ENCODE measurements at places on chromosomes 13 and 19. TPM values are rescaled to one million over a fixed set of nuclear protein-coding genes. Genes with fewer than 3 reads are reported as not detected.

DNA sequence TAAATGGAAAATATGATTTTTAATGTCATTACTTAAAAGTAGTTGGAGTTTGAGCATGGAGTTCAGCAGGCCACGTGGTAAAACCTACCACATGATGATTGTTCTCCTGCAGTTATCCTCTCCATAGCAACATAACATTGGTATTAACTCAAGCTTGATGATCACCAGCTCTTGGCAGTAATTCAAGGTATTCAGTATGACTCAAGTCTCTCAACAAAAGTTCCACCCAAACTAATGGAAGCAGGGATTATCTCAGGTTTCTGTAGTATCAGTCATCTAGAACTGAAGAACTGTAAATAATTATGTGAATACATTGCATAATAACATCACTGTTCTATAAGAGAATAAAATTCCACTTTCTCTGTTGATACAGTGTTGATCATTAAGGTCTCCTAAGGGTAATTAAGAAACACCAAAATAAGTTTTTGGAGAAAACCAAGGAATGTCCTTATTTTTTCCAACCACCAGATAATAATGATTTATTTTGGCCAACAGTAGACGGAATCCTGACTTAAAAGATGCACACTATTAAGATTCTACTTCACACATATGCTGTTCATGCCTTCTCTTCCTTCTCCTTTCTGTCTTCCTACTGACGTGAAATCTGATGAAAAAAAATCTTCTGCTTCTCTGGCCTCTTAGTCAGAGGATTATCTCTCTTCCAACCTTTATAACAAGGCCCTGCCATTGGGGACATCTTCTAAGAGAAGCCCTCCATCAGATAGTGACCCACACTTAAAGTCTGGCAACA is 1092.3 kb downstream of the EFNB2 start:
- no peak overlapping the region for H3K4me3 ChIP-seq
- no peak for DNase-seq
- no peaks in the 10 kb centered on the region for H3K36me3 ChIP-seq
- H3K27ac ChIP-seq, result no peak overlapping the region
- H3K4me1 ChIP-seq, result no peaks in the 10 kb centered on the region

GRCh38 chr19:2462635-2463421 is 6.1 kb upstream of the LMNB2 start:
- peak overlapping the region; percentile 9 for H3K4me3 ChIP-seq
- no peak overlapping the region for H3K27ac ChIP-seq
- no peaks in the 10 kb centered on the region for H3K27me3 ChIP-seq
- H3K36me3 ChIP-seq, result no peaks in the 10 kb centered on the region

DNA sequence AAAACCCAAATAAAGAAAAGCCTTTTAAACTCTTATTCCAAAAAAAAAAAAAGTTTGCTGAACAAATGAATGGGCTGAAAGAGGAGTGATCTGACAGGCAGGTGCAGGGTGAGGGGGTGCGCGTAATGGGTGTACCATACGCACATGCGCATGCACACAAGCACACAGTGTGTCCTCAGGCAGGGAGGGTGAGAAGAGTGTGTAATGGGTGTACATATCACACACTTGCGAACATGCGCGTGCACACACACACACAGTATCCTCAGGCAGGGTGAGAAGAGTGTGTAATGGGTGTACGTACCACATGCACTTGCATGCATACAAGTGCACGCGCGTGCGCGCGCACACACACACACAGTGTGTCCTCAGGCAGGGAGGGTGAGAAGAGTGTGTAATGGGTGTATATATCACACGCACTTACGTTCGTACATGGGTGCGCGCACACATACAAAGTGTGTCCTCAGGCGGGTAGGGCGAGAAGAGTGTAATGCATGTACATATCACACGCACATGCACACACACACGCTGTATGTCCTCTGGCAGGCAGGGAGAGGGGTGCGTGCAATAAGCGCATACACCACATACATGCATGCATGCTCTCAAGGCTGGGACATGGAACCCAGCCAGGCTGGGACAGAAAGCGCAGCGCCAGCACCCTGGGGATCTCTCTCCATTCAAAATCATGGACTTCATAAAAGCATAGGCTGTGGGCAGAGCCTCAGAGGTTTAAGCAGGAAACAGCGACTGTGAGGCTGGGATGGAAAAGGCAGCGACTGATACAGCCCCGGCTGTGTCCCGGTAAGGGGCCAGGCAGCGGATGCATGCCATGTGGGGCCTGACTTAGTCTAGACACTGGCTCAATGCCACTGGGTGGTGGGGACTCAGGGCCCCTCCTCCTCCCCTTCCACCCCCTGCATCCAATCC is 70.4 kb downstream of the CEBPG start:
- H3K36me3 ChIP-seq, result peaks cover 8% of the 10 kb centered on the region
- H3K27me3 ChIP-seq, result no peaks in the 10 kb centered on the region
- no peak for DNase-seq
- no peak overlapping the region for H3K27ac ChIP-seq
- no peaks in the 10 kb centered on the region for H3K4me1 ChIP-seq

DNA sequence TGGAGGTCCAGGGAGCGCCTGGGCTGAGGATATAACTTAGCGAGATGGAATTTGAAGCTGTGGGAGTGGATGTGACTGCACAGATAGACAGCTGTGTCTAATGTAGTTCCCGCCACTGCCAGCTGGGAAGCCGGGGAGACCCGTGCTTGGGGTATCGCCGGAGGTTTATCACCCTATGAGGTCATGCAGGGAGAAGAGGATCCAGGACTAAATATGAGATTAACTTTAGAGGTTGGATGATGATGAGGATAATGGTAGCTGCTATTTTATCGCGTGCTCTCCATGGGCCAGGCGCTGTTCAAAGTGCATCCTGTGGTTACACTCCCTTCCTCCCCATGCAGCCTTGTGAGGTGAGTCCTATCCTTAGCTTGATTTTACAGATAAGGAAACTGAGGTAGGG is 19.9 kb downstream of the SSC5D start:
- no peak overlapping the region for H3K4me3 ChIP-seq
- H3K27me3 ChIP-seq, result peaks cover 21% of the 10 kb centered on the region
- H3K27ac ChIP-seq, result no peak overlapping the region
- H3K4me1 ChIP-seq, result peaks cover 12% of the 10 kb centered on the region

DNA sequence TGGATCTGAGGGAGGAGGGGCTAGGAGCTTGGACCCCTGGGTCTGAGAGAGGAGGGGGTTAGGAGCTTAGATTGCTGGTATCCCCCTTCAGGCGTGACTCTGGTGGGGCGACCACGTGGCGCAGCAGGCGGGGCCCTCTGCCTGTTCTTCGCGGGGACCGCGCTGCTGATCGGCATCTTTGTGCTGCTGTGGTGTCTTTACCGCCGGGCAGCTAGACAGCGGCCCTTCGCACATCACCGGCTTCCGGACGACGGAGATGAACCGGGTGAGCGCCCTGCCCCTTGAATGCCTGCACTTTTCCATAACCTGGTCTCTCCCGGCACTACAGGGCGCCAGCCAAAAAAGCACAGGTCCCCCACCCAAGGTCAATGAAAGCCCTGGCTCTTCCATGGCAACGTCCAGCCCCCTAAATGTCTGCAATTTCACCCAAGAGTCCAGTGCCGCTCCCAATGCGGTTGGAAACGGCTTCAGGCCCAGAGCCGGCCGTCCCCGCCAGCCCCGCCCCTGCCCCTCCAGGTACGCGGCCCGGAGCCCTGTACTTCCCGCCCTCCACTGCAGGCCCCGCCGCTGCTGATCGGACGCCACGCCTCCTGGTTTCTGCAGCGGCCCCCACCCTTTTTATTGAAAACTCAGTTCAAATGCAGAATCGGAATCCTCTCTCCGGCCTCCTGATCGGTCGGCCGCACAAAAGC is 2.8 kb downstream of the GFY start:
- H3K36me3 ChIP-seq, result no peaks in the 10 kb centered on the region
- DNase-seq, result no peak
- H3K27ac ChIP-seq, result no peak overlapping the region

- no peak overlapping the region for H3K27ac ChIP-seq
- H3K4me3 ChIP-seq, result no peak overlapping the region
- DNase-seq, result no peak
- H3K36me3 ChIP-seq, result no peaks in the 10 kb centered on the region
Measured at GRCh38 chr13:45881353-45881752, 29.8 kb upstream of the SIAH3 start.

- no peak for DNase-seq
- H3K27ac ChIP-seq, result no peak overlapping the region
- no peak overlapping the region for H3K4me3 ChIP-seq
- H3K27me3 ChIP-seq, result peaks cover 4% of the 10 kb centered on the region
- H3K4me1 ChIP-seq, result peaks cover 4% of the 10 kb centered on the region
- no peaks in the 10 kb centered on the region for H3K36me3 ChIP-seq
Measured at GRCh38 chr19:56163097-56163496, 12.7 kb upstream of the GALP start.

GRCh38 chr13:78589206-78589605 is 14.1 kb downstream of the POU4F1 start:
- peaks cover 81% of the 10 kb centered on the region for H3K27me3 ChIP-seq
- H3K27ac ChIP-seq, result no peak overlapping the region
- peaks cover 4% of the 10 kb centered on the region for H3K4me1 ChIP-seq
- peaks cover 34% of the 10 kb centered on the region for H3K36me3 ChIP-seq
- H3K4me3 ChIP-seq, result no peak overlapping the region

GRCh38 chr19:34493649-34494044 is 12.1 kb downstream of the WTIP start:
- H3K27ac ChIP-seq, result peak overlapping the region; percentile 13
- no peak for DNase-seq
- no peaks in the 10 kb centered on the region for H3K4me1 ChIP-seq

CEACAM4 gene
- 0.44 TPM for polyA plus RNA-seq

SSBP4 gene
- polyA plus RNA-seq, result 59.5 TPM

CYP2F1 gene
- polyA plus RNA-seq, result not detected

ADGRE3 gene
- 0.17 TPM for polyA plus RNA-seq

ZSCAN18 gene
- 39.2 TPM for polyA plus RNA-seq

ELSPBP1 gene
- polyA plus RNA-seq, result not detected
